GM12891 (cell line): ENCODE measurements at places on chromosomes 16 and 17.

DNA sequence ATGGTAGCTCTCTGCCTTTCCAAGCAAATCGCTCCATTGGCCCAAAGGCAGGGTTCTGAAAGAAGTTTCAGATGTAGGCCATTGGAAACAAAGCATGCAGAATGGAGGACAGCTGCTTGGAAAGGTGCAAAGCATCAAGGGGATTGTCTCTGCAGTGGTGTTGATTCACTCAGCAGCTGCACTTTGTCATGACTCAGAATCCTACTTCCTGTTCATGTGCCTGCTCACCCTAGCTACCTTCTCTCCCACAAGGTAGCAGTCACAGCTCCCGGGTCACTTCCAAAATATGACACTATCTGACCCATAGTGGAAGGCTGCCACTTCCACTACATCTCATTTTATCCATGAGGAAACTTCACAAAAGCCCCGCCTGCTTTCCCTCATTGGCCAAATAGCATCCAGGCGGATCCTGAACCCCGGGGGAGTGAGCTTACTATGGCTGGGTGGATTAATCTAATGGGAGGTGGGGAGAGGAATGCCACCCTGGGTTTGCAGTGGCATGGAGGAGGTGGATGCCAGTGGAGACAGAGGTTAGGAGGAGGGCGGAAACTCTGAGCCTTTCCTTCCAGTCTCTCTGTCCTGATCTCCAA, 74.7 kb upstream of the NKD1 start:
- no peak for DNase-seq

GRCh38 chr17:57211543-57211942, 44.8 kb upstream of the MSI2 start:
- DNase-seq: no peak

DNA sequence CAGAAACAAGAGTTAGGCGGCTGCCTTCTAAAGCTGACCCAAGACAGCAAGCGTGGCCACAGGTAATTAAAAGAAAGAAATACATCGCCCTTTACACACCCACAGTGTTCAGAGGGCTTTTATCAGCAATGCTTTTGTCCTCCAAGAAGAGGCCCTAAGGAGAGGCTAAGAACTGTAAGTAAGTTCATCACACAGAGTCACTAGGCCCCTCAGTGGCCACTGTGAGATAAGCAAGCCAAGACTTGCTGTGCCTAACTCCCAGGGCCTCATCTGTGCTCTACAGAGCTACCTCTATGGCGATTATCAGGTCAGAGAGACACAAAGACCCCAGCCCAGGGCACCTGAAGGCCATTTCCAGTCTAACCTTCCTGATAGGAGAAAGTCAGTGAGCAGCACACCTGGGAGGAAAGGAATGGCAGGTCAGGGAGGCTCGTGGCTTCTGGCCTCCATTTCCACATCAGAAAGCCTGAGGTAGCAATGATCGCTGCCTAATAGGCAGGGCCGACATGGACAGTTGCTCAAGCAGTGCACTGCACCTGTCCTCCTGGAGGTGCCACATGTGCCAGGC, 545.2 kb upstream of the CDH11 start:
- DNase-seq: no peak

DNA sequence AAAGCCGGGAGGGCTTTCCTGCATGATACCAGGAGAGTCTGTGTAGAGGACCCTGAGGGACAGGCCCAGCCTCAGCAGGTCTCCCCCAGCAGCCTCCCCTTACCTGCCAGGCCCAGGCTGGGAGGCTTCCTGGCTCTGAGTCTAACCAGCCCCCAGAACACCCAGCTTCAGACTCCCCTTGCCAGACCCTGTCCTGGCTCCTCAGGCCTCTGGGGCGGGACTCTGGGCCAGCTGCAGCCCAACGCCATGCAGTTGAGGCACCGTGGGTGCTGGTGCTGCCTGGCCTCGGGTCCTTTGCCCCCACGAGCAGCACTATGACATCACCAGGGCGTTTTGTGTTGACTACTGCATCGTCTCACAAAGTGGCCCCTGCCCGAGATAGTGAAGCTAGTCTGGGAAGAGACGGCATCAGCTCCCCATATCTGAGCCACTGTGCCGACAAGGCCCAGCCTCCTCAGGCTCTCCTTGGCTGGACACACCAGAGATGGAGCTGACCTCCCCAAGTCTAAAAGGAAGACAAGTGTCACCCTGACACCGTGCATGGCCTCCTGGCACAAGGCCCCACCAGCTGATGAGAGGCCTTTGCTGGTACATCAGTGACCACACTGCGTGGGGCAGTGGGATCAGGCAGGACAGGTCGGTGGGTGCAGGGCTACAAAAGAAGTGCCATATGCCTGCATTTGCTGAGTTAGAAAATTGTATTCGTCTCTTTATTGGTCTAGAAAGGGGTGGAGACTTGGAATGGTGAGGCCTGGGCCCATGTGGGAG, 10.6 kb downstream of the ALDH3A1 start:
- DNase-seq: no peak

- DNase-seq: no peak
These were observed 12.1 kb downstream of the PIMREG start for GRCh38 chr17:6456321-6456720.

DNA sequence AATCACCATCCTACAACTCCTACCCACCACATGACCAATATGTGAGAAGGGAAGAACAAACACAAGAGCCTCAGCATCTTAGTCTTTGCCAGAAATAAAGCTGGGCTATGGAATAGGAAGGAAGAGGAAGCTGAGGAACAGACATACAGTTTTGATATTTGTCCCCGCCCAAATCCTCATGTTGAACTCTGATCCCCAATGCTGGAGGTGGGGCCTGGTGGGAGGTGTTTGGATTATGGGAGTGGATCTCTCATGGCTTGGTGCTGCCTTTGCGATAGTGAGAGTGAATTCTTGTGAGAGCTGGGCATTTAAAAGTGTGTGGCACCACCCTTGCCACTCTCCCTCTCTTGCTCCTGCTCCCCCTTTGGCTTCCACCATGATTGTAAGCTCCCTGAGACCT, 52.4 kb upstream of the NLK start:
- no peak for DNase-seq

- no peak for DNase-seq
These were observed 4.2 kb downstream of the SLX4 start for GRCh38 chr16:3607161-3607560.

DNA sequence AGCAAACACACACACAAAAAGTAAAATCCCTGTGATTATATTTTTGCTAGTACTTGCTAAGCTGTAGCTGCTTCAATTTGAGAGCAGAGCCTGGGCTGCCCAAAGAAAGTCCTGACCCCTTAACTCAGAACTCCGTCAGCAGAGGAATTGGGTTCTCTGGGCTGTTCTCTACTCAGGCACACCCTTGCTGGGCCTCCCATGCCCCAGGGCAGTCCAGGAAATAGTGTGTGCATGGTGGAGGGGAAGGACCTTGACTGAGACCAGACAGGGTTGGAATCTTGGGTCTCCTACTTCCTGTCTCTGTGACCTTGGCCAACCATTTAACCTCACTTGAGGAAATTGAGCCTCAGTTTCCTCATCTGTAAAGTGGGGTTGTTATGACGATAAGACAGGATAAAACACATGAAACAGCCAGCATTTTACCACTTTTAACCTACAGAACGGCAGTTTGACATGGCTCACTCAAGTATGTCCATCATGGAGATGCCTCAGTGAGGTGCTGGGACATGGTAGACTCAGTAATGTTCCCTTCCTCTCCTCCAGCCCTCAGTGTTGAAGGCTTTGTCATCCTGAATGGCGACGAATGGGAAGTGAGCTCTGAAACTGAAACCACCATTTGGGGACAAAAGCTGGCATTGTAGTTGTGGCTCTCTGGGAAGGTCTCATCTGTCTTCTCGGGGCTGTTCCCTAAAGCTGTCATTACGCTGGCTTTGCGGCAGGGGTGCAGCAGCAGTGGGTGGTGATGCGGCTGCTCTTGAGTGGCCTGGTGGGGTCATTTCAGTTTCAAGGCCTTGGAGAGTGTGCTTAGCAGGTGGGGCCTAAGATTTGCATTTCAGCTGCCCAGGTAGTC, 74.9 kb downstream of the CMIP start:
- no peak for DNase-seq

- DNase-seq: no peak
These were observed 842 bp upstream of the TEDC2 start for GRCh38 chr16:2458887-2459646.

DNA sequence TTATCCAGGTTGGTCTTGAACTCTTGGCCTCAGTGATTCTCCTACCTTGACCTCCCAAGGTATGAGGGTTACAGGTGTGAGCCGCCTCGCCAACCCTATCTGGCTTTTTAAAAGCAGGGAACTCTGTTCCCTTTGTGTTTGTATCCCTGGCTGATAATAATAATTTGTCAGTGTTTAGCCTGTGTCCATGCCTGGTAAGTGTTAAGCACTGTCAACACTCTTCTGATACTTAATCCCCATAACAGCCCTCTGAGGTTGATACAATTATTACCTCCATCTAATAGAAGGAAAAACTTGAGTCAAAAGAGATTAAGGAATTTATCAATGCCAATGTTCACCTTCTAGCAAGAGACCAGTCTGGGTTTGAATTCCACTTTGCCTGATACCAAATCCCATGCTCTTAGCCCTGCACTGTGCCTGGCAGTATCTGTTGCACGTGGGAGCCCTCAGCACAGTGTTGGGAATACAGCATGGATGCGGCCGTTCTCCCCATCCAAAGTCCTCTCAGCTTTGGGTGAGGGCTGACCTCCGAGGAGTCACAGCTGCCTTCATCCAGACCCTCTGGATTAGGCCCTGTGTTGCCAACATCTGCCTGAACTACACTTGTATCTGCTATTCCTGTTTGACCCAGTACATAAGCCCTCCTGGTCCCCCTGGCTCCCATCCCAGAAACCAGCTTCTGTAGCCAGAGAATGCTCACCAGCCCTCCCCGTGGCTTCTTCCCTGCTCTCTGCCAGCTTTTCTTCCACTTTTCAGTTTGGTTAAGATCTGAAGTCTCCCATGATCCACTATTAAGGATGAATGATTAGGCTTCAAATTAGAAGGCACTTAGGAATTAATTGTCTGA, 335.6 kb upstream of the ASIC2 start:
- no peak for DNase-seq

GRCh38 chr17:70119983-70120382, 45.0 kb downstream of the KCNJ16 start:
- no peak for DNase-seq

DNA sequence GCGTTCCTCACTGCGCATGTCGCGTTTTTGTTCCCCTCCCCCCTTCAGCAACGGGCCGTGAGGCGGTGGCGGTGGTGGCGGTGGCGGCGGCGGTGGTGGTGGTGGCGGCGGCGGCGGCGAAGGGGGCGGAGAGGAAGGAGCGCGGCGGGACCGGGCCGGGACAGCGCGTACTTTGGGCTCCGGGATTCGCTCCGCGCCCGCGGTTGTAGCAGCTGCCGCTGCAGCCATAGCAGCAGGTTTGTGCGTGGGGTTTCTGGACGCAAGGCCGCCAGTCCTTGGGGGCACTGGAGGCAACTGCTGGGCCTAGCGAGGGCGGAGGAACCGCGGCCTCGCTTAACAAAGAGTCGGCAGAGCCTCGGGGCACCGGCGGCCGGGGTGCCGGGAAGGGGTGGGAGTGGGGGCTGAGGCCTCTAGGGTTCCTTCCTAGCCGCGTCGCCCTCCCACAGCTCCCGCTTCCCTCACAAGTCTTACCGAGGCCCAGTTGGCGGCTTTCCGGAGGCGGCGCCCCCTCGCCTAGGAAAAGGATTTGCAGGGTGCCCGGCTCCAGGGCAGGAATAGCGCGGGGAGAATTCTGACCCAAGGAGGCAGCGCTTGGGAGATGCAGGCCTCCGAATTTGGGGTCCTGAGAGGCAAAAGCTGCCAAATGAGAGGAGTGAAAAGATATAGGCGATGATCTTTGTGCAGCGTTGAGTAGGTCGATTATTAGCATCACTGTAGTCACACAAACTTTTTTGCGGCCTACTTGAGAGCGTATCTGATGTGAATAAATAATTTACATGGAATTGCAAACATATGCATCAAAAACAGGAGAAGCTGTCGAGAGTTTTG, at the start of gene DDX42:
DDX42 (plus strand) TSS at position 30 of the 828 bp plus-strand sequence. CDS start 12,880 bp downstream, outside the sequence.
- DNase-seq: peak; percentile 38

DNA sequence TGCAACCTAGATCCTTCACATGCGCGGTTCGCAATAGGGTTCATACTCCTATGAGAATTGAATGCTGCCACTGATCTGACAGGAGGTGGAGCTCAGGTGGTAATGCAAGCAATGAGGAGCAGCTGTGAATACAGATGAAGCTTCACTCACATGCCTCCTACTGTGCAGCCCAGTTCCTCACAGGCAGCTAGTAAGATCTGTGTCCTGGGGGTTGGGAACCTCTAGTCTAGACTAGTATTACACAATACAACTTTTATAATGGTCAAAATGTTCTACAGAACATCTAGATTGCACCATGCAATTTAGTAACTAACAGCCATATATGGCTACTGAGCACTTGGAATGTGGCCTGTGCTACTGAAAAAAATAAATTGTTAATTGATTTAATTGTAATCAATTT, 26.7 kb downstream of the ABCA5 start:
- DNase-seq: no peak

DNA sequence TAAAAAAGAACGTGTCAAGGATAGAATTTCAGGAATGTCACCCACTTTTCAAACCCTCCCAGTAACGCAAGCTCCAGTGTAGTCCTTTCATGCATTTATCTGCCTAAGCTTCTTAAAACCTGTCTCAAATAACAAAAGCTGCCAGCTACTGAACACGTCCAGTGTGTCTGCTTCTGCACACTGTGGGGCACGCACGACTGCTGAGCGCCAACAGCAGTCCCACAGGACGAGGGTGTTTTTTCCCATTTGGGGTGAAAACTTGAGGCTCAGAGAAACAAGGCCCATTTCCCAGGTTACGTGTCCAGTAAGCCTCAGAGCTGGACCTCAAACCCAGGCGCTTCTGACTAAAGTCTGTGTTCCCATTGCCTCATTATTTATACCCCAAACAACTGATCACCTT, 17.2 kb downstream of the NTAN1 start:
- no peak for DNase-seq

DNA sequence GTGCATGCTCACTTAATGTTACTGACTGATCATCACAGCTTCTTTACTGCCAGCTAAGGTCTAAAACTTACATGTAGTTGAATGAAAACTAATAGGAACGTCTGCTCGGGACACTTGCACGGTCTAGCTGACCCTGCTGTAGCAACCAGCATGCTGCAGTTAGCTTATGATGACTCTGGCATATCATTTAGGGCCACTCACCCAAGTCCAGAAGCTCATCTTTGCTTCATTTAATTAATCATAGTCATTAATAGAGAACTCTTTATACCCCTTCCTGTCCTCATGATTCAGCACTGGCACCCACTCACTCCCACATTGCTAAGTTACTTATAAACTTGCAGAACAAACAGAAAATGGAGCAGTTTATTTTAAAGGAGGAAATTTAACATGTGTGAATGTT, 136.3 kb downstream of the NLK start:
- no peak for DNase-seq

GRCh38 chr17:63418540-63418939, 27.6 kb downstream of the CYB561 start:
- DNase-seq: no peak
